ENCODE measurements at places on chromosomes 12 and 14.

GRCh38 chr12:70711831-70712230 is 74.6 kb upstream of the PTPRB start:
- DNase-seq: no peak

DNA sequence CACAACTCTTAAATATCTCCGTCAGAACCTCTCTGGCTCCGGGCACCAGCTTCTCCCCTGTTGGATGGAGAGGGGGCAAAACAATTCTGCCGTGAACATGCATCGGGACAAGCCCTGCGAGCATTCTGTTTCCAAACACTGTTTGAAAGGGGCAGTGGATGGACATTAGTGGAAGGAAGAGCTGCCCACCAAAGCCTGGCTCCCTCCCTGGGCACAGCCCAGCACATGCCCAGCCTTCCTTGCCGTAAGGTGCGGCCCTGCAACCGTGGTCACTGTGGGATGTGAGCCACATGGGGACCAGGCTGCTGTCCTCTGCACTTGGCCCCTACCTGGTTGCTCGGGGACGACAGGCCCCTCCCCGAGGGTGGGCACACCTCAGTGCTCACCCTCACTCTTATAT is 54.0 kb downstream of the TRAFD1 start:
- DNase-seq: no peak

DNA sequence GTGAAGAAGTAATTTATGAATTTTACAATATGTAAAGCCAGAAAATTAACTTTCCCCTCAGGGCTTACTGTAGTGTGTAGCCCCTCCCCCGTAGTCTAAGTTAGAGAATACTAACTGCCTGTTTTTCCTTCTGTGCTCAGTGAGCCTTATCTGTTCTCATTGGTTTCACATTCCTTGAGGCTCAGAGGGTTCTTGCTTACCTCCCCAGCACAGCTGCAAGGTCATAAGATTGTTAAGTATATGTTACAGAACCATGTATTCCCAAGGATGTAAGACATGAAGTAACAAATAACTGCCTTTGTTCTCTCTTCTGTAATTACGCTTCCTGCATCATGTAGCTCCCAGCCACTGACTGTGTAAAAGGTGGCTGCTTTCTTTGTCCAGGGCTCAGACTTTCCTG is 1351.1 kb downstream of the TMEM121 start:
- no peak for DNase-seq

- DNase-seq: peak; percentile 81
Observed at GRCh38 chr12:55019784-55020183, at the start of gene NEUROD4. Gene NEUROD4, plus strand, starts transcription at chr12:55019974. Its CDS starts 6,466 bp downstream, at chr12:55026440.

DNA sequence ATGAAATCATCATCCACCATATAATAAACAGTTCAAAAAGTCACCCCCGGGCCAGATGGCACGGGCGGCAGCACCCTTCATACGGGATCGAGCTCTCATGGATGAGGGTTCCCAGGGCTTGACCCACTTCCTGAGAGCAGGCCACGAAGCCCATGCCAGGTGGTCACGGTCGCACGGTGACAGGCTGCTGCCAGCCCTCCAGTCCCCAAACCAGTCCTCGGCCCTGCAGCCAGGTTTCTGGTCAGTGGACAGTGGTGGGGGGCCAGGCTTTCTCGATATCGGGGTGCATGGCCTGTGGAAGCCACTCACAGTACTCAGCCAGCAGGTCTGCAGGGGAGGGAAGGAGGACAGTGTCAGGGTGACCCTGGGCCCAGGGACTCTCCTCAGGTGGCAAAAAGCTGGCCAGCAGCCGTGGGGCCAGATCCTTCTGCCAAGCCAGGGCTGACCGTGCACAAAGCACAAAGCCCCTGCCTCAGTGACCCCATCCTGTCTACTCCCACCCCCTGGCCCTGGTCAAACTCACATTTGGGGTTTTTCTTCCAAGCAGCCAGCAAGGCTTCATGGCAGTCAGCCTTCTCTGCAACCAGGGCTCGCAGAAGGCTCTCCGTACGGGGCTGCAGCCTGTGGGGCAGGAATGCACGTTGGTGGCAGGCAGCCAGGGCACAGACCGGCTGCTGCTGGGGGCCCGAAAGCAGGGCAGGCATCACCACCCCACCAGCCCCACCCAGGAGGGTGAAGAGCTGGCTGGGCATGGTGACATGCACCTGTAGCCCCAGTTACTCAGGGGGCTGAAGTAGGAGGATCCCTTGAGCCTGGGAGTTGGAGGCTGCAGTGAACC is 33.3 kb upstream of the UBC start:
- no peak for DNase-seq

DNA sequence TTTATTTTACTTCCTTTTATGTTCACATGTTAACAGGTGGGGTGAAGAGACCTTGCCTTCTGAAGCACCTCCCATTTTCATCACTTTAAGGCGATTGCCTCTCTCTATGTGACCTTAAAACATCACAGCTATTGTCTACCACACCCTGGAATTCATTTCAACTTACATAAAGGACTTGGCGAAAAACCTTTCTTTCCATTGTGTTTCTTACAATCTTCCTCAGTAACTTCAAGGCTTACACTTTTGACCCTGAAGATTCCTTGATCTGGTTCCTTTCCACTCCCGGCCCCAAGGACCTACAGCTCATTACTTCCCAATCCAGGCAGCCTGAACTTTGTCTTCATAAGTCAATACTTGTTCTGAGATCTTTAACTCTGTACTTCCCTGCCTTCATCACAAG is 443.3 kb downstream of the ADAMTS20 start:
- DNase-seq: no peak

DNA sequence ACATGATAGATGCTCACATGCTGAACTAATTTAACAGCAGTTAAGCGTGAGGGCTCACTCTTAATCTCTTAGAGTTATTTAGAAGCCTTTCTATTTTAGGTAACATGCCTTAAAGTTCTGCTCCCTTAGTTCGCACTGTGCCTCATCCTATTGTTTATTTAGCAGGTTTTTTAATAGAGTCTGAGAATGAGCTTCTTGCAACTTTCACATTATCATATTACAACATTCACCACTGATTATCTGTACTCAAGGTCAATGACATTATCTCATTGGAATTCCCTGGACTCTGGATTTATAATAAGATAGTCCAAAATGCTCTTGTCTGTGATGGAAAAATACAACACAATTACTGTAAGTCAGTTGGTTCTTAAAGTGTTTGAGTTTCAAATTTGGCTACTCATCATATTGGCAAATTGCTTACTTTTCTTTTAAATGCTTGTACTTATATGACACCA is 183.6 kb upstream of the SLC38A2 start:
- no peak for DNase-seq

GRCh38 chr12:132546647-132547046 is 56.7 kb downstream of the FBRSL1 start:
- DNase-seq: no peak

DNA sequence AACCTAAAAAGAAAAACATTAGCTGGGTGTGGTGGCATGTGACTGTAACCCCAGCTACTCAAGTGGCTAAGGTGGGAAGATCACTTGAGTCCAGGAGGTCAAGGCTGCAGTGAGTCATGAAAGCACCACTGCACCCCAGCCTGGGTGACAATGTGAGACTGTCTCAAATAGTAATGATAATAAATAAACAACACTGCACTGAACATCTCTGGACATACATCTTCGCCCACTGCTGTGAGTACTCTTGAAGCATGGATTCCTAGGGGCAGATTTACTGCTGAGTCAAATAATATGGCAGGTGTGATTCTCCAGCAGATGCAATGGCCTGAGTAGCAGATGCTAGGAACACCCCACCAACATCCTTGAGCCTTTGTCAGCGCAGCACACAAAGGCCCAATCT is 23.6 kb downstream of the ABCB9 start:
- no peak for DNase-seq

- DNase-seq: peak; percentile 15
Observed at GRCh38 chr12:101707131-101707782, 9.8 kb downstream of the CHPT1 start.

GRCh38 chr12:123726244-123726643 is 14.1 kb downstream of the ATP6V0A2 start:
- DNase-seq: no peak

GRCh38 chr14:93263416-93263815 is 56.4 kb downstream of the UBR7 start:
- DNase-seq: no peak

DNA sequence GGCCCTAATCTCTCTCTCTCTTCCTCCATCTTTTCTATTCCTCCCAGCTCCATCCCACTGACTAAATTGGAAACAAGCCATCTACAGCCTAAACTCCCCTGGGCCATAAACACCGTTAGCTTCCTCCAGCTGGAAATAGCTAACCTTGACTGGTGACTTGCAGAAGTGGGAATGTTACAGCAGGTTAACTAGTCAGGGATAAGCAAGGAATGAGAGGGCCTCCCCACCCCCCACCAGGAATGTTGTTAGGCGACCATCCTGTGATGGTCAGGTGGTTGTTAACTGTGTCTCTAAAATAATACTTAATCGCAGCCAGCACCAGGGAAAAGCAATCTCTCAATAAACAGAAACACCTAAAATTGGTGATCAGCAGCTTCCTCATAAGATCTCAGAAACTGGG is 40.8 kb downstream of the MIS18BP1 start:
- DNase-seq: no peak

GRCh38 chr14:42057111-42057510 is 450.4 kb downstream of the LRFN5 start:
- no peak for DNase-seq

DNA sequence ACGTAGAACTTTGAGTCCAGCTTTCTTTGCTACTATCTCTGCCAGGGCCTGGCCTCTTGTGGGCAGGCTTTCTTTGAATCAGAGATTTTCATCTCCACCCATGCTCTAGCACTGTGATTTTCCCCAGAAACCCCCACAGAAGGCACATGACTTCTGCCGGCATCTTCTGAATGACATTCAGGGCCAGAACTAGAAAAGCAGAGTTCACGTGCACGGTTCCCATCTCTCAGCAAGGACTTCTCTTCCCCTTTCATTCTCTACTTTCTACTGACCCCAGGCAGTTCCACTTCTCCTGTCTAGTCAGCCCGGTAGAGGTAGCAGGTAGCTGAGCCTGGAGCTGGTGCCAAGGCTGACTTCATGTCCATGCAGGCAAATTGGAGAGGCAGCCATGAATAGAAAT is 26.9 kb downstream of the BATF start:
- peak; percentile 65 for DNase-seq

DNA sequence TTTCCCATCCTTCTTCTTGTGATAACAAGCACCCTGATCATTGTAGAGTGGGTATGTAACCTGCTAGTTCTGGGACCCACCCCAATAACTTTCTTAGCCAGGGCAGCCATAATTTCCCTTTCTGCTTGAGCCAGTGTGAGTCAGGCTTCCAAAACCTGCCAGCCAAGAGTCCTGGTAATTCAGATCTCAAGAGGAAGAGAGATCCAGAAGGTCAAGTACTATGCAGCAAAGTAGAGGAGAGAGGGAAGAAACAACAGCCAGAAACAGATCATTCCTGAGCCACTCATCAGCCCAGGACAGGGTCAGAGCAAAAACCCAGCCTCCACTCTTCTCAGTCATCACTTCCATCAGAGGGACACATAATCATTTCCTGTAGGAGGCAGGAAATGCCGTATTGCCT is 182.0 kb downstream of the DICER1 start:
- no peak for DNase-seq

GRCh38 chr14:33866425-33867088 is 84.3 kb downstream of the EGLN3 start:
- no peak for DNase-seq

DNA sequence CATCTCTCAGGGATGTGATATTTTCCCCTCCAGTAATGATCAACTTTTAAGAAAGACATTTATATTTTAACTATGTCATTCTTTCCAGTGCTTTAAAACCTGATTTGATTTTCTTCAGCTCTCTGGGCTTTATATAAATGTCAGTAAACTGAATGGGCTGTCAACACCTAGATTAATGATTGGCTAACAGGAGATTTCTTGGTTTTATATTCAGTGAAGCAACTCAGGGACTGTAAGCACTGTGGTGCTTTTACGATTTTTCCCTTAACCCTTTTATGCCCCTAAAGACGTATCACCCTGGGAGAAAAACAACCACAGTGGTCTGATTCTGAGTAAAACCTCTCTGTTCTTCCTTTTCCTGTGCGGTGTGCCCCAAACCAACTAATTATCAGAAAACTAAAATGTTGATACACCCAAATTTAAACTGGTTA is 38.0 kb downstream of the PTGER2 start:
- DNase-seq: no peak

DNA sequence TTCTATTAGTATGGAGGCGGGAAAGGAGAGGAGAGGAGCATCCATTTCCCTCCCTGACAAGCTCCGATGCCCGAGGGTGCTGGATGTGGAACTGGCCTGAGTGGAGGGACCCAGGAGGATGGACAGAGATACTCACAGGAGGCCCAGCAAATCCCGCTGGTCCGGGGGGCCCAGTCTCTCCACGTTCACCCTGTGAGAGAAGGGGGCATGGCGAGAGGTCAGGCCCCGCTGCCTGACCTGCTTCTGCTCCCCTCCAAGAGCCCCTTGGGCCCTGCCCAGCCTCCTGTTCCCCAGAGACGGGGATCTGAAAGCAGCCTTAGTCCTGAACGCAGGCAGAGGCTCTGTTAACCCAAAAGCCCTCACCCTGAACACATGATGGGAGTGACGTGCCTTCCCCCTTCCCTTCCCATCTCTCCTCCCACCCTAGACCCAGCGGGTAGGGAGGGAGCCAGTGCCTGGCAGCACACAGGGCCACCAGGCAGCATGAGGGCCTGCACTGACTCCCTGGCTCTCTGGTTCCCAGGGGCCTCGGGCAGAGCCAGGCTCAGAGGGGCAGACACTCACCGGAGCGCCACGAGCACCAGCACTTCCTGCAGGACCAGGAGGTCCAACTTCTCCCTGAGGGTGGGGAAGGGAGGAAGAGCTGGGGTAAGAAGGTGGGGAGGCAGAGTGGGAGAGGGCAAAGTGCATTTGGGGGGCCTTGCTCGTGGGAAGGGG is 17.5 kb downstream of the TMEM106C start:
- no peak for DNase-seq

GRCh38 chr12:51864833-51865670 is 16.5 kb upstream of the FIGNL2 start:
- DNase-seq: peak; percentile 28

GRCh38 chr14:104293231-104293841 is 154.9 kb downstream of the KIF26A start:
- no peak for DNase-seq

GRCh38 chr12:89935850-89936249 is 227.2 kb upstream of the ATP2B1 start:
- no peak for DNase-seq

- DNase-seq: no peak
Observed at GRCh38 chr12:29343022-29343799, 37.8 kb downstream of the ERGIC2 start.

GRCh38 chr12:109432842-109433304 is 44.2 kb downstream of the KCTD10 start:
- DNase-seq: peak; percentile 81

- no peak for DNase-seq
Observed at GRCh38 chr14:59547310-59547709, 29.3 kb downstream of the CCDC175 start.

- no peak for DNase-seq
Observed at GRCh38 chr14:69921052-69921451, 41.8 kb downstream of the SMOC1 start.
